ENCODE measurements at places on chromosomes 2 and 18. TPM values are rescaled to one million over a fixed set of nuclear protein-coding genes. Genes with fewer than 3 reads are reported as not detected.
A peak's percentile ranks its signal among the peaks of the same experiment; 100 is the strongest.

DNA sequence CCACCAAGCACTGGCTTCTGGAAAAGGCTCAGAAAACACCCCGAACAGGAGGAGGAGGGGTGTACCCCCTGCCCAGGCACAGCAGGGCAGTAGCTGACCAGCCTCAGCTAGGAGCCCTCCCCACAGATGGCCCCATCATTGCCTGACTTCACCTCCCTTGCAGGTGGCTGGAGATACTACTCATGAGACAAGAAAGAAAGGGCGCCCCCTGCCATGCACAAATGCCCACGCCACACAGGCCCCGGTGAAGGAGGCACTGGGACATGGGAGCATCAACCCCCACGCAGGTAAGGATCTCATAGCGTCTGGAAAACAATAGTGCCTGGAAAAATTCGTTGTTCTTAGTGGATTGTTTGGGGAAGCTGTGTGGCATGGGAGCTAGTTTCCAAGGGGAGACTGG lies 240.6 kb downstream of the TFCP2L1 start:
- DNase-seq = no peak

GRCh38 chr18:23825978-23826405 lies 136.7 kb downstream of the LAMA3 start:
- DNase-seq = peak; percentile 15

DNA sequence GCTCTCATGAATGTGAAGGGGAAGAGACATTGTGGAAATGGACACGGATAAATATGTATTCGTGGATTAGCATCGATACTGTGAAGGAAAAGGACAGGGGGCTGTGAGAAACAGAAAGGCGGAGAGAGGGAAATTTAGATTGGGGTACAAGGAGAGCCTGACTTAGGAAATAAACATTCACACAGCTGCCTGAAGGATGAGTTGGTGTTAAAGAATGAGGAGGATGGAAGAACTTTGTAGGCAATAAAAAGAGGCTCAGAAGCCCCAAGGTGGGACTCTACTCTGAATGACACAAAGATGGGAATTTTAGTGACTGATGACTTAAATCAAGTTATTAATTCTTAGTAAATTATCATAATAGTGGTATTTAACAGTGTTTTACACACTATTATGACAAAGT lies 10.1 kb downstream of the MYO1B start:
- no peak for DNase-seq

GRCh38 chr2:146444987-146445386 lies 1399.8 kb upstream of the ACVR2A start:
- DNase-seq = no peak

DNA sequence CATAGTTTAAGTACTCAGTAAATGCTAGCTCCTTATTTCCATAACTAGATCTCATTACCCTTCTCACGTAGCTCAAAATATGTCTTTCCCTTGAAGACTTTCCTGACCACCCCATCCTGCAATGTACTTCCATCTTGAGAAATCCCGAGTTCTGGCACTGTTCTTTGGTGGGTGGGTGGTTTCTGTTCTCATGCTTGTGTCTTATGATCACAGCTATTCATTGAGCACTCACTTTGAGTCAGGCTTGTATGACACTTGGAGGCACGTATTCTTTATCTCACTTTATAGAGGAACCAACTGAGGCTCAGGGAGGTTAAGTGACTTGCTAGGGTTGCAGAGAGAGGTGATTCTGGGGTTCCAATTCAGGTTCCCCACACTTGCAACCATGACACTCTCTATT lies 9.0 kb upstream of the CLIP4 start:
- no peak for DNase-seq

DNA sequence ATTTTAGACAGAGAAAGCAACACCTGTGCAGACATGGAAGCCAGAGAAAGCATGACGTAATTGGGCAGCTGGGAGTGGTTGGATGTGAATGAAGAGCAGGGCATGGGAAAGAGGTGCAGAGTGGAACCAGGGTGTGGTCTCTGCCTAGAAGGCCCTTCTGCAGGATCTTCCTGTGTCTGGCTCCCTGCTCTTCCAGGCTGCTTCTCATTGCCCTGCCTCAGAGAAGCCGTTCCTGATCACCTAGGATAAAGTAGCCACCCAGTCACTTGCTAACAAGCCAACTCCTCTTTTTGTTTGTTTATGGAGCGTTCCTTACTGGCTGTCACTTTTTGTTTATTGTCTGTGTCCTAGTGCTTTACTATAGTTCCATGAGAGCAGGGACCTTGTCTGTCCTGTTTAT lies 28.5 kb downstream of the GALNT1 start:
- DNase-seq = no peak

- DNase-seq = no peak
These were observed 1.3 kb upstream of the NPPC start for GRCh38 chr2:231927566-231927890.

GRCh38 chr2:241035142-241035817 lies 36.9 kb downstream of the SNED1 start:
- peak; percentile 32 for DNase-seq

DNA sequence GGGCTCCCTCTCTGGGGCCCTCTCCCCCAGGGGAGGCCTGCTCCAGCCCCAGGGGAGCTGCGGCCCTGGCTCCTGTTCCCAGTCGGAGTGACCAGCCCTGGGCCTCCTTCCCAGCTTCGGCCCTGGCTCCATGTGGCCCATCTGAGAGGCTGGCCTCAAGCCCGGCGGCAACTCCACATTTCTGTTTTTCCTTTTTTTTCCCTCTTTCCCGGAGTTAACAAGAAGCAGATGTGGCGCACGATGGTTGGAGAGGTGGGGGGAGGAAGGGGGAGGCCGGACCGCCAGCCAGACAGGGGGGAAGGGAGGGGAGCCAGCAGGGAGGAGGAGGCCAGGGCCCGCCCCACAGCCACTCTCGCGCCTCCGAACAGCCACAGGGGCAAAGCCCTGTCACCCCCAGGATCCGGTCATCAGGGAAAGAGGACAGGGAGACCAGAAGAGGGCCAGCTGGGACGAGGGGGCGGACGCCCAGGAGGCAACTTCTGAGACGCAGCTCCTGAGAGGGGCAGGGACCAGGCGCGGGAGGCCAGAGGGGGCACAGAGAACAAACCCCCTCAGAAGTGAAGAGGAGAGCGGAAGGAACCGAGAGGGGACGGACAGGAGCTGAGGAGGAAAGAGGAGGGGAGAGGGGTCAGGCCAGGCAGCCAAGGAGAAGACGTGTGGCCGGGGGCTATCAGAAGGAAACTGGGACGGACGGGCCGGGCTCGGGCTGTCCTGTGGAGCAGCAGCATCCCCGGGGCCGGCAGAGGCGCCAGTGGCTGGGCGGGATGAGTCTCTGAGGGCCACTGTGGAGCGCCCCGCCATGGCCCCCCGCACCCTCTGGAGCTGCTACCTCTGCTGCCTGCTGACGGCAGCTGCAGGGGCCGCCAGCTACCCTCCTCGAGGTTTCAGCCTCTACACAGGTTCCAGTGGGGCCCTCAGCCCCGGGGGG lies at the start of gene EMILIN1:
Gene EMILIN1 (plus strand): TSS at position 349 of the 928 bp plus-strand sequence. CDS start 451 bp downstream, at position 800.
- DNase-seq = no peak

Gene IL36A
- not detected for total RNA-seq

Gene ASB18
- not detected for total RNA-seq
